A673 (cell line): ENCODE measurements at places on chromosomes 12 and 14.

DNA sequence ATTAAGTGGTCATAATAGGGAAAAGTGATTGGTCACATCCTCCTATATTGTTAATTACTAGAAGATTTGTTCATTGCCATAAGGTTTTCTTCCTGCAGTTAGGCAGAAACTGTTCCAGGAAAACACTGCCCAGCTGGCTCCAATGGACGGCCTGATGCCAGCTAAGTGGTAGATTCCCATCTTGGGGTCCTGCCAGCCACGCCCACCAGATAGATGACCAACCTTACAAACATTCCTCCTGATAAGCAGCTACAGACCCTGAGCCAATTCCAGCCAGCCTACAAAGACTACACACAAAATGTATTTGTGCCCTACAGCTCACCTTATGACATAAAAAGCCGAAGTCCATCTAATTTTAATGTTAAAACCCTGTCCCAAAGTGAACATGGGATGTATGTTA lies 685.9 kb upstream of the USP15 start:
- no peaks in the 10 kb centered on the region for H3K4me1 ChIP-seq
- no peak overlapping the region for H3K27ac ChIP-seq
- no peaks in the 10 kb centered on the region for H3K36me3 ChIP-seq
- H3K4me3 ChIP-seq = no peak overlapping the region

DNA sequence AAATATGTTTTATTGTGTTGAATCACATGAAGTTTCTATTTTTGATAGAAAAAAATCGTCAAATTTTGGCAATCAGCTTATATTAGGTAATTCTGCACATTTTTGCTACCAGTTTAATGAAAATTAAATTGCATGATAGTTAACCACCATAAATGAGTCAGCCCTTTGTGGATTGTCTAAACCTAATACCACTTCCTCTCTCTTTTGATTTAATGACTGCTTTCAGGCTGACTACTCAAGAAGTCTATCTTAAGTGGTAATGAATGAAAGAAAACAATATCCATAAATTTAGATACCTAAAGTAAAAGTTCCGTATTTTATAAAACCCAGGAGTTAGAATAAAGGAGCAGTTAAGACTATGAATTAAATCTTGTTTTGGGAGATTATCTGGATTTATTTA lies 450.5 kb downstream of the TMEM117 start:
- no peak overlapping the region for H3K27ac ChIP-seq
- H3K4me1 ChIP-seq = peaks cover 26% of the 10 kb centered on the region
- peak; percentile 68 for DNase-seq
- H3K27me3 ChIP-seq = no peaks in the 10 kb centered on the region
- no peak overlapping the region for H3K4me3 ChIP-seq

GRCh38 chr12:19654650-19655376 lies 215.5 kb downstream of the AEBP2 start:
- H3K4me1 ChIP-seq = no peaks in the 10 kb centered on the region
- no peaks in the 10 kb centered on the region for H3K27me3 ChIP-seq
- no peak for DNase-seq

DNA sequence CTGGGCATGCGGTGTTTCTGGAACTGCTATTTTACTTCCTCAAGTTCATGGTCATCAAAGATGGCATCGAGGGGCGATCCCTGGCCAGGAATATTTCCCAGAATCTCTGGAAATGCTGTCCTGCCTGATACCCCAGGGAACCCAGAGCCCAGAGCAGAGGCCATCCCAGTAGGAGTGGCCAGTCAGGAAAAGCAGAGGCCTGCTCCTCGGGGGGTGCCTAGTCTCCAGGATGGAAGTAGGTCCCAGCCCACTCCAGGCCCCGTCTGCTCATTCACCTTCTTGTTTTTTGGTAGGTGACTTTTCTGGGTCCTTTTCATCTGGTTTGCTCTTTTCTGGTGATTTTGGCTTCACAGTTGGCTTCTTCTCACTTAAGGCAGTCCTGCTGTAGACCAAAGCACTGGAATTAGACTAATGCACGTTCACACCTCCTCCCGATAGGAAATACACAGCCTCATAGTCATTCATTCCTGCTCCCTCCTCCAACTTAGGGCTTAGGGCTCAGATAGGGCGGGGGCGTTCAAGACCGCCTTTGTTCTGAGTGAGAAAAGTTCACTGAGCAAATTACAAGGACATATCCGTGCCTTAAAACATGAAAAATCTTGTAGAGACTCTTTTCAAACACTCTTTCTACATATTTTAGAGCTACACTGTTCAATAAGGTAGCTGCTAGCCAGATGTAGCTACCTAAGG lies 51.1 kb downstream of the TRAFD1 start:
- peaks cover 4% of the 10 kb centered on the region for H3K36me3 ChIP-seq
- no peaks in the 10 kb centered on the region for H3K4me1 ChIP-seq
- H3K4me3 ChIP-seq = no peak overlapping the region
- no peaks in the 10 kb centered on the region for H3K27me3 ChIP-seq

DNA sequence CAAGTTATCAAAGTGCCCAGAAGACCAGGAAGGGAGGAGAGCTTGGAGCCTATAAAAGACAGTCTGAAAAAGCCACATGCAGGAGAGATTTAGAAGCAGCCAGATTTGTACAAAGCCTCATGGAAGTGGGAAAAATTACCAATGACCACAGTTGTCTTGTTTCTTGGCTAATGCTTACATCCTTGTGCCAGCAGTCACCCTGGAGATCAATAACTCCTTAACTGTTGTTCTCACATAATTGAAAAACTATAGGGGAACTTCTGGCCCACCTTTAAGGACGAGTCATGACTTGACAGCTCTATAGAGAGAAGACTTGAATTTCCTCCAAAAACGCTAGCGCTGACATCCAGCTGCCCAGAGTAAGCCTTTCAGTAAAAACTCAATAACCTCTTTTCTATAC lies 313.1 kb downstream of the GALC start:
- no peak overlapping the region for H3K4me3 ChIP-seq
- DNase-seq = no peak
- no peaks in the 10 kb centered on the region for H3K27me3 ChIP-seq
- H3K36me3 ChIP-seq = no peaks in the 10 kb centered on the region
- H3K27ac ChIP-seq = no peak overlapping the region
- H3K4me1 ChIP-seq = no peaks in the 10 kb centered on the region

GRCh38 chr12:33223956-33224355 lies 215.7 kb downstream of the SYT10 start:
- H3K27me3 ChIP-seq = no peaks in the 10 kb centered on the region
- no peak overlapping the region for H3K4me3 ChIP-seq
- DNase-seq = no peak
- H3K27ac ChIP-seq = no peak overlapping the region
- H3K36me3 ChIP-seq = no peaks in the 10 kb centered on the region
- H3K4me1 ChIP-seq = no peaks in the 10 kb centered on the region

DNA sequence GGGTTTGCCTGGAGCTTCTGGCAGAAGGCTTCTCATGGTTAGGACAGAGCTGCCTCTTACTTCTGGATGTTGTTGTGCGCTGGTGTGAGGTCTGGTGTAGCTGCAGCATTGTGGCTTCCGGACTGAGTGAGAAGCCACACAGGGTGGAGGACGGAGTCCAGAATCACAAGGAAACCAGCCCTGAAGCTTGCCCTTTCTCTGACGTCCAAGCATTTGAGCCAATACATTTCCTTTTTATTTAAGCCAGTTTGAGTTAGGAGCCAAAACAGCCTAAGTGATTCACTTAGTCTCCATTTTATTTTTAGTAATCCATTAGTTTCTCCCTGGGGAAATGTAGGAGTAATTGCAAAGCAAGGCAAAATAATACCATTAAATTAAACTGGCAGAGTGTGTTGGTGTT lies 402.4 kb upstream of the RGS6 start:
- H3K4me3 ChIP-seq = no peak overlapping the region
- H3K36me3 ChIP-seq = no peaks in the 10 kb centered on the region
- peak; percentile 42 for DNase-seq
- H3K27me3 ChIP-seq = no peaks in the 10 kb centered on the region

DNA sequence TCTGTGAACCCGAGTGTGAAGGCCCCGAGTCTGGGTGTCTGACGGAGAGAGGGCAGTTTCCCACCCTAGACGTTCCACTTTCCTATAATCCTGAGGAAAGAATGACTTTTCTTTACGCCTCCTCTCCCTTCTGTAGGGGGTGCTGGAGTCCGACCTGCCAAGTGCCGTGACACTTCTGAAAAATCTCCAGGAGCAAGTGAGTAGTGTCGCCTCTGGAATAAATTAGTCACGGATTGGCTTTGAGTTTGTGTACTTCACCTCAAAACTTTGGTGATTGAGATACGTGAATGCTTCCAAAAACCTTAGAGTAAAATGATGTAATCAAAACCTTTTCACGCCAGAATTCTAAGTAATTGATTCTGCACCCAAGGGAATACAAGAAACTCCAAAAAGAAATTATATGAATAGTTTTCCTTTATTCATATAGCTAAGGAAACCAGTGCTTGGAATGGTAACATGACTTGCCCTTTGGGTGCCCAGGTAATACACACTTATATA lies 452 bp downstream of the NGDN start:
- no peaks in the 10 kb centered on the region for H3K27me3 ChIP-seq
- peak overlapping the region; percentile 79 for H3K4me3 ChIP-seq
- peaks cover 5% of the 10 kb centered on the region for H3K4me1 ChIP-seq
- H3K36me3 ChIP-seq = peaks cover 40% of the 10 kb centered on the region

- peaks cover 25% of the 10 kb centered on the region for H3K36me3 ChIP-seq
- H3K27ac ChIP-seq = no peak overlapping the region
- peak; percentile 30 for DNase-seq
- H3K4me3 ChIP-seq = no peak overlapping the region
Measured at GRCh38 chr12:122322501-122322900, 56.2 kb upstream of the VPS33A start.

DNA sequence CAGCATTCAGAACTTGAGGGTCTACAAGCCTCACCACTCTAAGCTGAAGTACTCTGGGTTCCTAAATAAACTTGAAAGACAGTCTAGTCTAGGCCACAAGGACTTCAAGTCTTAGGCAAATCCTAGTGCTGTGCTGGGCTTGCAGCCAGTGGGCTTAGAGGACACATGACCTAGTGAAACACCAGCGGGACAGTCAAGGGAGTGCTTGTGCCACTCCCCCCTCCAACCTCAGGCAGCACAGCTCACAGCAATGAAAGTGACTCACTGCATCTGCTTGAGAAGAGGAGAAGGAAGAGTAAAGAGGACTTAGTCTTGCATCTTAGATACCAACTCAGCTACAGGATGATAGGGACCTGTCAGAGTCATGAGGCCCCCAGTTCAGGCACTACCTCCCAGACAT lies 438.1 kb downstream of the IPO8 start:
- no peak overlapping the region for H3K27ac ChIP-seq
- no peaks in the 10 kb centered on the region for H3K36me3 ChIP-seq
- no peaks in the 10 kb centered on the region for H3K4me1 ChIP-seq
- no peak for DNase-seq
- peaks cover 5% of the 10 kb centered on the region for H3K27me3 ChIP-seq

DNA sequence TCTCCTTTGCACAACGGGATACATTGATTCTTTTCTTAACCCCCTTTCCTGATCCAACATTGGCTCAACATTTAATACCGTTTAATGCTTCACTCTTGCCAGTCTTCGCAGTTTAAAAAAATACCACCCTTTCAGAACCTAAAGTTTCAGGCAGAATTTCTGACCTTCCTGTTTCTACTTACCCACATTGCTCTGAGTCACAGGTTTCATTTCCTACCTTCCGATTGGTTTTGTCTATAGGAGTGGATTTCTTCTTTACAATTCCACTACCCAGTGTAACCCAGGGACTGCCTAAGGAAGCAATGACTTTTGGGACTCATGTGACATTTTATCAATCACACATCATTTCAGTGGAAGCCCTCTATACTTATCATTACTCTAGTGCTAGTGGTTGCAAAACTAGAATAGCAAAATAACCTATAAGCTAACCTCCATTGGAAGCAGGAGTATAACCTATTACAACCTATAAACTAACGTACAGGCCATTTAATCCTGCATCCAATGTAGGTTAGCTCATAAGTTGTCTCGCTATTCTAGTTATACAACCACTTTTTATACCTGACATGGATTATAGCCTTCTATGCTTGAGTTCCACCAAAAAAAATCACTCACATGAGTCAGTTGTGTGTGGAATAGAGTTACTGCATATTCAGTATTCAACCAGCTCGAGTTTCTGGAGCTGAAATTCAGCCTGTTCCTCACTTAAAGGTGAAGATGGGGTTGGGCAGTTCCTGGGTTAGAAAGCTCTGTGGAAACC lies 64.9 kb upstream of the KITLG start:
- no peaks in the 10 kb centered on the region for H3K27me3 ChIP-seq
- H3K27ac ChIP-seq = no peak overlapping the region
- H3K4me3 ChIP-seq = no peak overlapping the region
- H3K4me1 ChIP-seq = peaks cover 3% of the 10 kb centered on the region
- no peaks in the 10 kb centered on the region for H3K36me3 ChIP-seq

DNA sequence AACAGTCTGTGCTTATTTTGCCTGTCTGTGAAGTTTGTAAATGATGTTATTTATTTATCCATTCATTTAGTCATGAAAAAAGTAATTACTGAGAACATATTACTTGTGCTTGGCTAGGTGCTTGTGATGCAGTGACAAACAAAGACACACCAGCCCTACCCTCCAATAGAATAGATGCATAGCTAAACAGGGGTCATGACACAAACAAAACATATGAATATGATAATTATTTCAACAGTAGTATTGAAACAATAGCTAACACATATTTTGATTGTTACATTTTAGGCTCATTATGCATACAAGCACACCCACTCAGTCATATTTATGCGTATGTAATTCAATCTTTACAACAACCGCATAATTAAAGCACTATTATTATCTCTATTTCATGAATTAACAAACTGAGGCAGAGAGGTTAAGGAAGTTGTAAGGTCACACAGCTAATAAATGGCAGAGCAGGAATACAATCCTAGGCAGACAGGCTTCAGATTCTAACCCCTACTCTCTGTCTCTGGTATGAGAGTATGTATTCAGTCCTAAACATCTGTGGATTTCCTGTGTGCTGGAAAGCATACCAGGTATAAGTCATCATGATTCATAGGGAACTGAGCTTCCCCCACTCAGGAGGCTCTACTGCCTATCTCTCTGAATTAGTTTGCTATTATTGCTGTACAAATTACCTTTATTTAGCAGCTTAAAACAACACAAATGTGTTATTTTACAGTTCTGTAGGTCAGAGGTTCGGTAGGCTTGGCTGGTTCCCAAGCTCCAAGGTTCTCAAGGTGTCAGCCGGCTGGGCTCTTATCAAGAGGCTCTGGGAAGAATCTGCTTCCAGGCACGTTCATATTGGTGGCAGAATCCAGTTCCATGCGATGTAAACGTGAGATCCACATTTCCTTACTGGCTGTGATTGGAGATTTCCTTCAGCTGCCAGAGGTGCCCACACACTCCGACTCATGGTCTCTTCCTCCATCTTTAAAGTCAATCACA lies 509.4 kb downstream of the GALC start:
- H3K27ac ChIP-seq = no peak overlapping the region

DNA sequence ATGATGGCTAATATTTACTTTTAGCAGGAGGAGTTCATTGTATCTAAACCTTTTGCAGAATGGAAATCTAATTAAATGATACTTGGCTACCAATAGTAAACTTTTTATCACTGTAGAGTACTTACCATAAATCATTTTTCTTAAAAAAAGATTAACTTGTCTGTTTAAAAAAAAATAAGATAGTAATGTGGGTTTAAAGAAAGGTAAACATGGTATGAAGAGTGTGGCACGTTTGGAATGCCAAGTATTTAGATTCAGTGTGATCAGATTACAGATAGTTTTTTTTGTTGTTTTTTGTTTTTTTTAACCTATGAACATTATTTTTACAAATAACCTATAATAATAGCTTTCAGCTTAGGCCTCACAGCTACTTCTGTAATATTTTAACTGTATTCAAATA lies 25.8 kb downstream of the KTN1 start:
- no peak for DNase-seq
- H3K27me3 ChIP-seq = no peaks in the 10 kb centered on the region
- no peak overlapping the region for H3K27ac ChIP-seq
- no peaks in the 10 kb centered on the region for H3K36me3 ChIP-seq
- no peak overlapping the region for H3K4me3 ChIP-seq

- H3K4me3 ChIP-seq = no peak overlapping the region
- H3K4me1 ChIP-seq = peaks cover 5% of the 10 kb centered on the region
- DNase-seq = no peak
- peaks cover 99% of the 10 kb centered on the region for H3K27me3 ChIP-seq
- no peaks in the 10 kb centered on the region for H3K36me3 ChIP-seq
Measured at GRCh38 chr14:37588667-37588955, 6.4 kb downstream of the FOXA1 start.
